ENCODE measurements at places on chromosomes 5 and 9.

DNA sequence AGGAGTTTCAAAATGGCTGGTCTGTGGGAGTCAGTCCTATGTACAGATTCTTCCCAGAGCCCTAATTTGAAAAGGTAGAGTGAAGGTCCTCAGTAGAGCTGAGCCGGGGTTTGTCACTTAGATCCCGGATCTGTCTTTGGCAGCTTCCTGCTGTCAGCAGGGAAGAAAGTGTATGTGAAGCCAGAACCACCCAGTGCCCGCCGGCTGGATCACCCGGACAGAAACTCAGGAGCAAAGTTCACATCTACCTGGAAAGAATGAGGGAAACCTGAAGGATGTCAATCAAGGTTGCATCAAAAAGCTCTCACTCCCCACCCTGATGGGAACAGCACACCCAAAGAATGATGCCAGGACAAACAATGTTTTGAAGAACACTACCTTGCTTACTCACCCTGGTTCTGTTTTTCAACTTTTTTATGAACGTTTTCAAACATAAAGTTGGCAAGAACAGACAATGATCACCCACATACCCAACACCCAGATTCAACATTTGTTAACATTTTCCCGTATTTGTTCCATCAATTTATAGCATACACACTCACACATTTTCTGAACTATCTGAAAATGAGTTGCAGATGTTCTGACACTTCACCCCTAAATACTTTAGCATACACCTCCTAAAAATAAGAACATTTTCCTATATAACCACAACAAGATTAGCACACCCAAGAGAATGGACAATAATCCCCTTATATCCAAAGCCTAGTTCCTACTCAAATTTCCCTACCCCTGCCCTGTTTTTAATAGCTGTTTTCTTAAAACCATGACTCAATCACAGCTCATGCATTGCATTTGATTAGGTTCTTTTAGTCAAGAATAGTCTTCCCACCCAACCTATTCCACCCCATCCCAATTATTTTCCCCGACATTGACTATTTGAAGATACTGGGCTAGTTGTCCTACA lies 133.9 kb downstream of the LHFPL2 start:
- no peak for DNase-seq

GRCh38 chr9:27514551-27514950 lies 9.5 kb upstream of the IFNK start:
- DNase-seq = no peak

DNA sequence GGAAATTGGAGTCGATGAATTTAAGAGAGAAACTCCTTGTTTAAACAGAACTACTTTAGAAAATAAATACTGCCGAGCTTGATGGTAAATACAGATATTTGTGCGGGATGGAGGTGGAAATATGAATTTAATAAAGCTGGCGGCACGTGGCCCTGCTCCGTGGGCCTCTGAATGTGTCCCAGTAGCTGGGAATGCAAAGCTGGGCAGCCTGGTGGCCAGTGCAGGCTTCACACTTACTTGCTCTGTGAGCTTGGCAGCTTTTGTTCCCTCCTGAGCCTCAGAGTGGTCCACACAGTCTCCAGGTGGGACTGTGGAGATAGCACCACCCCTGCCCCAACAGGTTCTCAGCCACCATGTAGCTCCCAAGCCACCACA lies 45.9 kb downstream of the BARX1 start:
- DNase-seq = no peak

- DNase-seq = no peak
These were observed 16.2 kb upstream of the PAIP1 start for GRCh38 chr5:43573058-43573457.

- no peak for DNase-seq
These were observed 234.4 kb downstream of the MAST4 start for GRCh38 chr5:66830636-66831035.

GRCh38 chr5:120528609-120529008 lies 64.5 kb downstream of the PRR16 start:
- DNase-seq = no peak

DNA sequence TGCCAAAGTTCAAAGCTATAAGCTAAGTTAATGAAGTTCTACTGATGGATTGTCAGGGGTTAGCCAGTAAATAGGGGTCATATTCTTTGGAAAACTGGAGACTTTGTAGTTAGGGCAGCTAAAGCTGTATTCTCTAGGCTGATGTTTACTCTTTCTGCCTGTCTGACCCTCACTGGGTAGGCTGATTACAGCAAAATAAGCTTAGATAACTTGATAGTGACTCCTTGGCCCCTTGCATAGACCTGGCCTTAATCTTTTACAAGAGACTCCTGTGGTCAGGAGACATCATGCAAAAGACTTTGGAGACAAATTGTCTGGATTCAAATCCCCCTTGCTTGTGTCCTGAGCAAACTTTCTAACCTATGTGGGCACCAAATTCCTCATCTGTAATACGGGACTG lies 314.4 kb upstream of the MSX2 start:
- DNase-seq = no peak

GRCh38 chr5:139531772-139532169 lies 29.4 kb upstream of the UBE2D2 start:
- no peak for DNase-seq

DNA sequence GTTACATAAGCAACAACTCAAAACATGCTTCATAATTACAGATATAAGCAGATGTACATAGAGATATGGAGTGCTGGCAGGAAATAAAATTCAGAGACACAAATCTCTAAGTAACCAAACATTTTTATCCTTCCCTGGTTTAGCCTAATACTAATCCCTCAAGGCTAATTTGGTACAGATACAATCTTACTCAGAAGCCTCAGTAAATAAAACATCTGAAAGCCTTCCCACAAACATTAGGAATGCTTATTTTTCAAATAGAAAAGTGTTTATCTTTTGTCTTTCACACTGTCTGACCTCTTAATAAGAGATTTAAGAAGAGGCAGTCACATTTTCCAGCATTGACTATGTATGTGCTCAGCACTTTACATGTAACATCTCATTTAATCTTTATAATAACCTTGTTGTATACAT lies 399.4 kb downstream of the ARRDC3 start:
- no peak for DNase-seq

DNA sequence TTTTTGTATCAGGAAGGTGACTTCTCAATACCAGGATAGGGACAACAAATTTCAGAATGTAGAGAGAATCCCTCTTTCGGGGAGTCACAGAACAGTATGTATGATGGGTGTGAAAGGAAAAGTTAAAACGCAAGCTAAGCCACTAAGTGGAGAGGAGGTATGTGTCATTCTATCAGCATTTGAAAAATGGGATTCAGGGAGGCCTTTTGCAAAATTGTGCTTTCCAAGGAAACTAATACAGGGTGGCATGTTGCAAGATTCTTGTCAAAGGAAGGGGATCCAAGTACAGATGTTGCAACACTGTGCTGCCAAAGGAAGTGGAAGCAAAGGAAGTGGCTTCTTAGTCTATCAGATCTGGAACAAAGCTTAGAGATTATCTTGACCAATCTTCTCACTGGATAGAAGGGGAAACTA lies 12.6 kb upstream of the TNIP1 start:
- no peak for DNase-seq

GRCh38 chr9:133394687-133395271 lies 18.6 kb downstream of the STKLD1 start:
- DNase-seq = no peak

Measured in activated CD4-positive, alpha-beta T cell treated with anti-CD3 and anti-CD28 coated beads, Interleukin-2, amount 50 U/mL, for 4 hours (primary cell).